Ovary (tissue), 10 donors: ENCODE measurements at places on chromosomes 3 and 15. TPM values are rescaled to one million over a fixed set of nuclear protein-coding genes. Genes with fewer than 3 reads are reported as not detected.
A peak's percentile ranks its signal among the peaks of the same experiment; 100 is the strongest.

DNA sequence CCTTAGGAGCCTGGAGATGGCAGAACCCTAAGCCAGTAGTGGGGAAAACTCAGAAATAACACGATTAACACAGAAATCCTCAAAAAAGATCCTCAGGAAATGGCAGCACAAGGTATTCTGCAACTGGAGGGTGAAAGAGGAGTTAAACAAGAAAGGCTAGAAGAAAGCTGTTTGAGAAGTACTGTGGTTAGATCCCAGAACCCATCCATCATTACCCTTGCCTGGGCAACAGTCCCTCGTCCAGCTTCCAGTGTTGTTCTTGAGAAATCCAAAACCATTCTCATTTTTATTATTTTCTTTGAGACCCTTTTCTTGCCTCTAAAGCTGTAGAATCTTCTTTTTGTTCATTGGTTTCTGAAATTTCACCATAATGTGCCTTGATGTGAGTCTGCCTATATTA, 2.7 kb upstream of the CDCP1 start:
- no peak for DNase-seq

DNA sequence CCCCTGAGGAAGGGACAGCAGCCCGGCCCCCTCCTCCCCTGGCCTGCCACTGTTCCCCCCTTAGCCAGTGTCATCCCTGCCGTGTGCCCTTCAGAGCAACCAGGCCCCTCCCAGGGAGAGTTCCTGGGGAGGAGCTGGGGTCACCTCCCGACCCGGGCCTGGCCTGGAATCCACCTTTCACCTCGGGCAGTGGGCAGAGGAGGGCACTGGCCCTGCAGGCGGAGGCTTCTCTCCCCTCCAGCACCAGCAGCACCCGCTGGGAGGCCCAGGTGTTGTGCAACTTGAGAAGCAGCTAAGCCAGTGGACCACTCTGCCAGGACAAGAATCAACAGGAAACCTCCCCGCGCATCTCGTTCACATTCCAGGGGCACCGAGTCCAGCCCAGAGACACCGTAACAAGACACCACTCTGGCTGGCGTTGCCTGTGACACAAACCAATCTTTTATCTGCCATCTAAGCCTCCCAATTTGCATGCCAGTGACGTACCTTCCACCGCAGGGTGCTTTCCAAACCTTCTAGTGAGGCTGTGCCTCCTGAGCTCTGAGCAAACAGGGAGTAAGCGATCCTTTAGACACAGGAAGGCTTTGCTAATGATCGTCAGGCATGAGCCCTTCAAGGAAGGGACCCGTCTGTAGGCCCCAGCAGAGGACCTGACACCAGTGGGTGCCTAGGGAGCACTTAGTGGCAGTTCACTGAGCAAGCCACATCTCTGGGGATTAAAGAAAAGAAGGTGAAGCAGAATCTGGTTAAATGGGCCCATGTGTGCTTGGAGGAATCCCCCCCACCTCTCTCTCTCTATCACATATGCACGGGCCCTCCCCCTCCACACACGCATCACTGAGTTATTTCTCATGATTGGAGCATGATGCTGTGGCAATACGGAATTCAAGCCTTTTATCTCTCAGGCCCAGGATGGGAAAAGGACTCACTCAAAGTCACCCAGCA, 98.9 kb upstream of the TLE3 start:
- peak; percentile 47 for DNase-seq

- DNase-seq: no peak
Measured at GRCh38 chr3:102069211-102069662, 219.9 kb downstream of the NFKBIZ start.

GRCh38 chr3:183050706-183051105, 48.6 kb downstream of the MCCC1 start:
- DNase-seq: no peak

- DNase-seq: no peak
Measured at GRCh38 chr15:92611150-92611549, 44.4 kb downstream of the FAM174B start.

DNA sequence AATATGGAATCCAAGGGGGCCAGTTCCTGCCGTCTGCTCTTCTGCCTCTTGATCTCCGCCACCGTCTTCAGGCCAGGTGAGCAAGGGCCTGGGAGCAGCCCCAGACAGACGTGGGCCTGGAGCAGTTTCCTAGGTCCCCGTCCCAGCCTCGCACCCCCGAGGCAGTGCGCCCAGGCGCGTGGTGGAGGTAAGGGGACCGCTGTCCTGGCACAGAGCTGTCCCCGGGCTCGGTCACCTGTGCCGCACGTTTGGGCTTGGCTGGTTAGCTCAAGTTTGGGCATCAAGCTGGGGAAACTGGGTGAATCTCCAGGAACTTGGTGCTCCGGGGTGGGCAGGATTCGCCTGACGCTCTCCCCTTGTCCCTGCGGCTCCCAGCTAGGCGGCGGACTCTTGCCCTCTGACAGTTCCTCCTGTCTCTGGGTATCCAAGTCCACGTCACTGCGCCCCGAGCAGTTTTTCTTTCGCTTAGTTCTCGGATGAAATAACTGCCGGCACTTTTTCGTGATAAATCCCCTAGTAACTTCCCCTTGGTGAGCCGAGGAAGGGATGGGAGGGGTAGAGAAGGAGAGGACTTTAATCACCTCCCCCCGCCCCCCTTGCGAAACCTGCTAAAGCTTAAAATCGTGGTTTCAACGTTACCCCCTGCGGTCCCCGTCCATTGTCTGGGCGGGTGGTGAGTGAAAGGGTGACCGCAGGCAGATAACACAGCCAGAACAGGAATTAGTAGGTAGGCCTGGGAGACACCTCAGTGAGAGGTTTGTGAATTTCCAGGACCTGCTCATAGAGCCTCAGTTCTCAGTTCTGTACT, 901 bp downstream of the ALCAM start:
- DNase-seq: peak; percentile 59

DNA sequence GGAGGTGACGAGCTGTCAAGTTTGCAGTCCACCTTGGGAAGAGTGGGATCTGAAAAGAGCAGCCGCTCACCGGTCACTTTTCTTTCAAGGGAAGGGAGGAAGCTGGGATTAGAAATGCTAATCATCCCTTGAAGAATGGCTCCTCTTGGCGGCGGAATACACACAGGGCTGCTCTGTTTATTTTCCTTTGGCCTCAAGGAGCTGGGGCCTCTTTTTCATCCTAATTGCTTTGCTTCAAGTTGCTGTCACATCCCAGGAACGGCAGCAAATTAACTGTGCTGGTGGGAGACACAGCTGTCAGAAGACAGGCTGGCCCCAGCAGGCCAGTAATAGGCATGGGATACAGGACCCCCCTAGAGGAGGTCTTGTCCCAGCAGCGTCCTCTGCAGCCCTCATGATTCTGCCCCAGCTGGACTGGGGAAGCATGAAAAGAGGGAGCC, 6.7 kb downstream of the KBTBD13 start:
- DNase-seq: no peak

DNA sequence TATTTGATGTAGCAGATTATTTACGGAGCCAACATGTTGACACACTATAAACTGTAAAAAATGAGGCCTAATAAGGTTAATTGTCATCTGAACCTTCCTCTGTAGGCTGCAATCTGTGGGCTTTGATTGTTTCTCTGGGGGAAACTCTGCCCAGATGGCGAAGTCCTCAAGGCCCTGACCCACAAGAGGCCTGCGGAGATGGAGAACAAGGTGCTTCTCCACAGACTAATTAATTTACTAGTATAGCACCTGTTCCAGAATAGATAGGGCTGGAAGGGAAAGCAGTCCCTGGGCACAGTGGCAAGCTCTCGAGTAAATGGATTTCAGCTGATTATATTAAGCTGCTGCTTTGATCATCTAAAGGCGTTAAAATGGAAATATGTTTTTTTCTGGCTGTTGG, 338.8 kb upstream of the DNAJC19 start:
- DNase-seq: no peak

- no peak for DNase-seq
Measured at GRCh38 chr3:178907081-178907480, 164.5 kb downstream of the ZMAT3 start.

GRCh38 chr3:71710906-71711494, 14.2 kb downstream of the EIF4E3 start:
- DNase-seq: no peak

- no peak for DNase-seq
Measured at GRCh38 chr3:185852635-185853034, 27.8 kb upstream of the IGF2BP2 start.

- no peak for DNase-seq
Measured at GRCh38 chr3:160768918-160769317, 12.9 kb downstream of the PPM1L start.

DNA sequence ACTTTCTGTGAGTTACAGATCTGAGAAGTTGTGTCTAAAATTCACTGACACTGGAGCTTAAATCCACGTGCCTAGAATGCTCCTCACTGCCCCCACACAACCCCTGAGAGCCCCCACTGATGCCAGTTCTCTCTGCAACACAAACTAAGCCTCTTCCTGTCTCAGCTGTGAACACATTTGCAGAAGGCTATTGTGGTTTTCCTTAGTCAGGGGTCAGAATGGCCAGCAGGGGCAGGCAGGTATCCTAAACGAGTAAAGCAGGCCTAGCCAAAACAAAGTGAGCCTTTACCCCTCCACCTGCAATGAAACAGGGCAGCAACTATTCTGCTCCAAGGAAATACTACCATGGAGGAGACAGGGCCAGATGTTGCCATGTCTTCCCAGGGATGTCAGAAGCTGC, 78.6 kb downstream of the FHIT start:
- DNase-seq: no peak

DNA sequence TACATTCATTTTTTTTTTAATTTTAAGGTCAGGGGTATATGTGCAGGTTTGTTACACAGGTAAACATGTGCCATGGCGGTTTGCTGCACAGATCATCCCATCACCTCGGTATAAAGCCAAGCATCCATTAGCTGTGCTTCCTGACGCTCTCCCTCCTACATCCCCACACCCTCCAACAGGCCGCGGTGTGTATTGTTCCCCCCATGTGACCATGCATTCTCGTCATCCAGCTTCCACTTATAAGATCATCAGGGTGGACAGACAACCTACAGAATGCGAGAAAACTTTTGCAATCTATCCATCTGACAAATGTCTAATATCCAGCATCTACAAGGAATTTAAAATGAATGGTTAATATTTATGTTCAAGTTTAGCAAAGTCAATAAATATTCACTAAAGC, 19.4 kb downstream of the ILDR1 start:
- no peak for DNase-seq

- DNase-seq: no peak
Measured at GRCh38 chr15:58459045-58459444, 27.3 kb downstream of the LIPC start.

DNA sequence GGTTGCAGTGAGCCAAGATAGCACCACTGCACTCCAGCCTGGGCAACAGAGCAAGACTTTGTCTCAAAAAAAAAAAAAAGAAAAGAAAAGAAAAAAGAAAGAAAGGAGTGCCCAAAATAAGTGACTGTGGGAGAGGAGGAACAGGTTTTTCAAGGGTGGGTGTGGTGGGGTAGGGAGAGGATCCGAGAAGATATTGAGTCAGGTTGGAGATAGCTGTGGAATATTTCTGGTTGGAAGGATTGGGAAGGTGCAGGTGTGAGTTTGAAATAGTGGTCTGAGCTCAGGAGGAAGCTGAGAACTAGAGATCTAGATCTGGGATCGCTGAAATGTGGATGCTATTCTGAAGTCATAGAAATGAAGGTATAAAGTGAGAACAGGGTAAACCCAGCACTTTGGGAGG, 7.8 kb downstream of the SCAMP2 start:
- no peak for DNase-seq

DNA sequence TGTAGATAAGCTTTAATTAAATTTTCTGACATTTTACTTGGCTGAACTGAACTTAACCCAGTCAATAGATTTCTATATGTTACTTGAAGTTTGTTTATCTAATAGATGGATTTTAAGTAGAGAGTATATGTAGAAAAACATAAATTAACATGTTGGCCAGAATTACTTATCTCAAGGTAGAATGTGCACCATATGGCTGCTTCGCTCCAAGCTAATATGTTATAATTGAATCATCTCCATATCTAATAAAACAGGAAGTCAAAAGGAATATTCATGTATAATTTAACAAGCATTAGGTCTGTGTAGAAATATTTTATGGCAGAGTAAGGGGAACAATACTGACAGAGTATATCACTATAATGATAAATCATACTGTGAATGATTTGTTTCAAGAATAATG, 650.7 kb upstream of the ALCAM start:
- no peak for DNase-seq

- no peak for DNase-seq
Measured at GRCh38 chr3:157204880-157205279, 44.9 kb upstream of the CCNL1 start.

DNA sequence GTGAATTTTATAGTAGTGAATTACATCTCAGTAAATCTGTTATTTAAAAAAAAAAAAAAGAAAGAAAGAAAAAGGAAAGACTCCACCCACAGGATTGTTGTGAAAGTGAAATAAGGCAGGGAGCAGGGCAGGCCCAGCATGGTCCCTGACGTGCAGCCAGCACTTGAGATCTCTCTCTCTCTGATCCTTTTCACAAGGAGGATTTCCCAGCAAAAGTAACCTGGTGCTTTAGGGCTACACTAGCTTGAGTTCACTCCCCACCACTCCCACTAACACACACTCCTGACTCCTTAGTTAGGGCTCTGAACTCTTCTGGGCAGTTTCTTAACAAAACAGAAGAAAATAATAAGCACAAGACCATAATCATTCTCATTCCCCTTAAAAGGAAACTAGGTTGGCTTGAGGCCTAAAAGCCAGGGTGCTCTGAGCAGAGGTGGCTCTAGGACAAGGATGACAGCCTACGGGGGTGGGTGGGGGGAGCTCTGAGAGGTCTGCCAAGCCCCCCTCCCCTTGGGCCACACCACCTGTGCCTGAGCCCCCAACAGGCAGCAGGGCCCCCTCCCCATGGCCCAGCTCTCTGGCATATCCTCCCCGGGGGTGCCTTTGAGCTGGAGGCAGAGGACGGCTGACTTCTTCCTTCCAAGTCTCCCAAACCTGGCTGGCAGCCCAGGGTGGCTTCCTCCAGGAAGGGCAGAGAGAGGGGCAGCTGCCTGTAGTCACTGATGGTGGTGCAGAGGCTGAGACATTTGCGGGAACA, 856 bp downstream of the TMEM40 start:
- DNase-seq: peak; percentile 43

GRCh38 chr15:56919609-56920366, 1.3 kb downstream of the TCF12 start:
- DNase-seq: peak; percentile 70

DNA sequence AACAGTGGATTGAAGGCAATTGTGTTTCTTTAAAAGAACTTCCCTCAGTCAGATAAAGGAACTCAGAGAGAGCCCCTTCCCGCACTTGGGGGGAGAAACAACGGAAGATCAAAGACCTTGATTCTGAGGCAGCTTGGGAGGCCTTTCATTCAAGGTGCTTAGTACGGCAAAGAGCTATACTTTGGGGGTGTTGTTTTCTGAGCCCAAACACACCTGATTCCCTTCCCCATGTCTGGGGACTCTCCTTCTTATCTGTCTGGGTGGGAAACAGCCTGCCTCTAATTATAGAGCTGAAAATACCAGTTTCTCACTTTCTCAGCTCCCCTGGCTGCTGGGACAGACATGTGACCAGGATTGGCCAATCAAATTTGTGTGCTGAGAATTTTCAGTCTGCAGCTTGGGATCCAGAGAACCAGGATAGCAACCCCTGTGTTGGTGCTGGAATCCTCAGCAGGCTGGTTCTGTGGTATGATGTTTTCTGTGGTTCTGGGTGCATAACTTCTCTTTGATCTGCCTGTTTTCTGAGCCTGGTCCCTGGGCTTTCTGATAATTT, 19.4 kb upstream of the IQCF6 start:
- DNase-seq: no peak

Gene AHSG
- total RNA-seq: not detected

Gene TM4SF1
- total RNA-seq: 35.6 TPM

Gene SRPRB
- total RNA-seq: 44.3 TPM

Gene LIPH
- 0.61 TPM for total RNA-seq

Gene DPH3
- 13.5 TPM for total RNA-seq

Gene SRGAP3
- 16.2 TPM for total RNA-seq

Gene DPPA2
- not detected for total RNA-seq

Gene DMXL2
- 12.6 TPM for total RNA-seq

Gene FBXO40
- 0.13 TPM for total RNA-seq

Gene KAT2B
- total RNA-seq: 33.0 TPM

Gene GATM
- 185 TPM for total RNA-seq
